ENCODE measurements at places on chromosomes 7 and 10. TPM values are rescaled to one million over a fixed set of nuclear protein-coding genes. Genes with fewer than 3 reads are reported as not detected.

The CAV2 gene
- total RNA-seq: 139 TPM

The VWC2 gene
- 0.11 TPM for total RNA-seq

- no peak for DNase-seq
Measured at GRCh38 chr10:7788639-7789286, 786 bp downstream of the ATP5F1C start.

The BBS9 gene
- total RNA-seq: 72.8 TPM

The CFAP46 gene
- total RNA-seq: 0.53 TPM

GRCh38 chr7:80129785-80130184, 4.8 kb upstream of the GNAI1 start:
- no peak for DNase-seq

GRCh38 chr7:80666376-80666775, 27.9 kb downstream of the CD36 start:
- DNase-seq: no peak

DNA sequence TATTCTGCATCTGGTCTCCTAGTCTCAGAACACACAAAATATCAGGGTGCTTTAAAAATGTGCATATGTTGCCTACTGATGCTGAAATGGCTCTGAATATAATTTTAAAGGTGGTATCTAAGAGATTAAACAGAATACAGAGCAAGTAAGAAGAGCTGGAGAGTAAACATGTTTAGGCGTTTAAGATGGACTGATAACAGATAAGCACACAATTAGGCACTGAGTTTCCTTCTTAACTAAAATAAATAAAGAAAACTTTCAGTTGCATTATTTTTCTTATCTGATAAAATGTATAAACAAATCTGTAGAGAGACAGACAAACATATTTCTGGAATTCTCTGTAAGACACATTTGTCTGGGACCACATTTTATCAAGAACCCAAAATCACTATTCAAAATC, 35.6 kb upstream of the DGKB start:
- DNase-seq: no peak

- no peak for DNase-seq
Measured at GRCh38 chr10:101710059-101710695, 15.2 kb upstream of the FBXW4 start.

DNA sequence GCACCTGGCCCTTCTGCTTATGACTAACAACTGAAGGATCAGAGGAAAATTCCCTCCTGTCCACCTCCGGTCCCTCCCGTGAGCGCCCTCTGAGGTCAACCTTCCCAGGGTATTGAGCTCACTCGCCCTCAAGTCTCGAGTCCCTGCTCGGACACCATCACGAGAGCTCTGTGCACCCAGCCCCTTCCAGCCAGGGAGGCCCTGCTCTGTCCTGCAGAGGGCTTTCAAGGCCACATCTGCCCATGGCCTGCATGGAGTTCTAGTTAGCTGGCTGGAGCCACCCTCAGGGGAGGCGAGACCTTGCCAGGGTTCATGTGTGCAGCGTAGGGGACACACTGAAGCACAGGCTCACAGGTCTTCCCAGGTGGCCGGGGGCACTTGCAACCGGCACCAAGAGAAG, 110.9 kb upstream of the MACROH2A2 start:
- no peak for DNase-seq

GRCh38 chr10:122427280-122427679, 27.2 kb upstream of the ARMS2 start:
- DNase-seq: no peak

- DNase-seq: no peak
Measured at GRCh38 chr7:27102581-27103442, at the start of gene HOXA2. TSS of gene HOXA2 (minus strand) at chr7:27102683. CDS start at chr7:27102500, 183 bp downstream.

DNA sequence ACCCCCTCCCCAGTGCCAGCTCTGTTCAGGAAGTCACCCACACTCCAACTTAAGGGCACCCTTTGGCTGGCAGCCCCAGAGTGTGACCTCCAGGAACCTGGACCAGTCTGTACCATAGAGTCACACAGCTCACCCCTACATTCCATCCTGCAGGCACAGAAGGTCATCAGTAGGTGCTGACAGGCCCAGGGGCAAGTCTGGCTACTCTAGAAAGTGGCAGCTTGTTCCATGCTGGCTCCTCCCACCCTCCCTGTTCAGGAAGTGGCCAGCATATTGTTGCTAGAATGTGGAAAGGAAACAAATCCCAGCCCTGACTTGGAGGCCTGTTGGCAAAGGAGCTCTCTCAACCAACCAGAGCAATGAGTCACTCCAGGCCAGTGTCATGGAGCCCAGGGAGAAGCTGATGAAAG, 3.2 kb upstream of the NCOA4 start:
- DNase-seq: no peak

The PAPSS2 gene
- total RNA-seq: 40.2 TPM
